ENCODE measurements at places on chromosomes 5 and 9.

DNA sequence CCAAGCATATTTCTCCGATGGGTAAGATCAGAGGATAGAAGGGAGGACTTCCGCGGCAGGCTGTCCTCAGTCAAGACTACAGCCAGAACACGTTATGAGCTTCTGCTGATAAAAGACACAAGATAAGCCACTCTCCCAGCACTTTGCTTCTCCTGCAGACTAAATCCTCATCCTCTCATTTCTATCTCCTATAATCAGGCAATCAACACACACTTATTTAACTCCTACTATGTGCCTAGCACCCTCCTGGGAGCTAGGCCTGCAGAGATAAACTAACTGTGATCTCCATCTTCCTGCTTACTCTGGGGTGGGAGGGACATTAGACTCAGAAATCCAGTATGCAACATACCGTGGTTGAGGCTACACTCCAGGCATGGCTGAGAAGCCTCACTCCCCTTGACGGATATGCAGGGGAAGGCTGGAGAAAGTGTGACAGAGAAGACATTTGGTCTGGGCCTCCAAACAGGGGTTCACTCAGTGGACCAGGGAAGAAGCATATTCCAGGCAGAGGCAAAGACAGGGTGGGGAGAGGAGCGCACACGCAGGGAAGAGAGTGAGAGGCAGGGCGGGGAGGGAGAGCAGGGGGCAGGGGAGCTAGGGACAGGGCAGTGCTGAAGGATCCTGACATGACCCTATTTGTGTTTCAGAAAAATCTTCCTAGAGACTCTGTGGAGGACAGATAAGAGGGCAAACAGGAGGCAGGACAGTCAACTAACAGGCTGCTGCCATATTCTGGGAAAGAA, 274.1 kb downstream of the DENND1A start:
- no peak for DNase-seq

GRCh38 chr5:62312036-62312435, 6.0 kb downstream of the KIF2A start:
- DNase-seq, result no peak

DNA sequence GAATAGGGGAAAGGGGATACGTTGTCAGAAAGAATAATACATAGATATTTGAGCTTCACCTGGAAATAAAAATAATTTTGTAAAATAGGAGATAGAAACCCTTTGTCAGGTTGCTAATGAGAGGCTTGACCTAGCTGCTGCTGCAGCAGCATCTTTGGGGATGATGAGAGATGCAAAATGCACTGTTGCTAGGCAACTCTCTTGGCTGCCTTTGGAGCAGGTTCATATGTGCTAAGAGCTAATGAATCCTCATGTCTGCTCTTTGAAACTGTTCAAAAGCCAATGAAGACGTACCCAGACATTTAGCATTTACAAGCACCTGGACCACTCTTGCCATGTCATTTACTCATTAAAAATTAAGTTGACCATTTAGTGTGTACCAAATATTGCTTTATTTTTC, 121.7 kb downstream of the FOCAD start:
- DNase-seq, result no peak

- no peak for DNase-seq
Observed at GRCh38 chr9:124853605-124854143, 414 bp downstream of the WDR38 start.

- no peak for DNase-seq
Observed at GRCh38 chr9:72952914-72953313, at the start of gene ALDH1A1. TSS of gene ALDH1A1 (minus strand) at chr9:72953053. CDS start at chr9:72953000, 53 bp downstream.

DNA sequence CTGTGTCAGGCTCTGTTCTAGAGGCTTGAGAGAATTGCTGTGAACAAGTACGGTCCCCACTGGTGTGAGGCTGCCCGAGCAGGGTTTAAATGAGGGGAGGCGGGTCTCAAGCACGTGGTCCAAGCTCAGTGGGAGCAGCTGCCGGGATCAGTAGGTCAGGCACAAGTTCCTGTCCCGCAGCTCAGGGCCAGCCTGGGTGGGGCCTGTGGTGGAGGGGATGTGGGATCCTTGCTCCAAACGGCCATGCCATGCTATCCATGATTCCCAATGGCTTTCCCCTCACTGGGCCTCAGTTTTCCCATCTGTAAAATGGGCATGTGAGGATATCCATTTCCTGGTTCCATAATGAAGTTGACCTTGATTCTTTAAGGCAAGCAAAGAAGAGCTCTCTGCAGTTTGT, 17.1 kb downstream of the OBP2B start:
- DNase-seq, result no peak

- no peak for DNase-seq
Observed at GRCh38 chr9:96158909-96159575, 142.9 kb downstream of the HSD17B3 start.

DNA sequence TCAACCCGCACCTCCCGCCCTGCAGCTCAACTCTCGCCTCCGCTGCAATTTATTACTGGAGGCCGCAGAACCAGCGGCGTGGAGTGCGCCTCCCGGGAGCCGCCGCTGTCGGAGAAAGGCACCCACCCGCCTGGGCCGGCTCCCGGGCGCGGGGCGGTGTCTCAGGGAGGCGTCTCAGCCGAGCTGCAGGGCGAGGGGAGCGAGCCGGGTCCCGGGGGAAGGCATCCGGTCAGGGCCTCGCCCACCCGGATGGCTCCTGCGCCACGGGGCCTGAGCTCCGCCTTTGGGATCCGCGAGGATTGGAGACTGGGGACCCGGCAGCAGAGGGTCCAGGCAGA, 32.9 kb downstream of the TSPAN17 start:
- no peak for DNase-seq

- DNase-seq, result no peak
Observed at GRCh38 chr9:18626046-18626698, 152.2 kb downstream of the ADAMTSL1 start.

GRCh38 chr9:68749579-68750159, 44.6 kb downstream of the PIP5K1B start:
- DNase-seq, result no peak

DNA sequence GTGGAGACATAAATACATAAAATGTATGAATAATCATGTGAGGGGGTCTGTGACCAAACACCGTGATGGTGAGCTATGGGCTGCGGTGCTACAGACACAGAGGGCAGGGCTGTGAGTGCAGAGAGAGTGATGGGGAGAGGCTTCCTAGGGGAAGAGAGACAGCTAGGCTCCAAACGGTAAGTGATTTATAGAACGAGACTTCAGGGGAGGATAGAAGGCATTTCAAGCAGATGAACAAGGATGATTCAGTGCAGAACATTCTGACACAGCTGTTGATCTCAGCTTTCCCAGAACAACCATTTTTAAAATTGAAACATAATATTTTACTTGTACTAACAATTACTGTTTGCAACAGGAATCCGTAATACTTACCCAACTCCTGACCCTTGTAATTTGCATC, 100.7 kb downstream of the GAS1 start:
- no peak for DNase-seq

DNA sequence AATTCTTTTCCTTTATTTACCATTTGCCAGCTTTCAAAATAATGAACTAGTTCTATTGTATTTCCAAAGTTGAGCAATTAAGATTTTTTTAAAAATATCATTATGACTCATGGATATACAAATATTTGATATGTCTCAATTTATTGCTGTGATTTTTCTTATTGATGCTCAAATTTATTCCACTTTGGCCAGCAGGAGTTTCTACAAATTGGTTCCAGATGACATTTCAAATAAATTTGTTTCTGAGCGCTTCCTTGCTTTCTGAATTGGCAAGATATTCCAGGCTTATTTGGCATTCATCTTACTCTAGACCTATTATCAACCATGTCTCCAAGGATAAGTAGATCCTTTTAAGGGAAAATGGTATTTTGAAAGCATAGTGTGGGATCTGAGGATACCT, 58.5 kb upstream of the TJP2 start:
- DNase-seq, result no peak

DNA sequence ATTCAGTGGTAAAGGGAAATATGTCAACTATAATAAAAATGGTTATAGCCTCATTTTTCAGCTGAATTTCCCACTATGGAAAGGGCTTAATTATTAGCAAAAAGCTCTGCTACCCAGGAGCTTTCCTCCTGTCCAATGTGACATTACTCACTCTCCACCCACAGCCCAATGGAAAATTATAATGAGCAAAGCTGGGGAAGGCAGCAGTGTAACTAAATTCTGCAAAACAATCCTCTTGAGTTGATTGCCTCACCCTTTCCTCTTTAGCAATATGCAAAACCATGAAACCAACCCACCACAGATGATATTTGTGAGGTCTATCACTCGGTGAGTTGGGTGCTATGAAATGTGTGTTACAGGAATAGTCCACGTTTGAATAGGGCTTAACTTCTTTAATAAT, 14.0 kb upstream of the PLPPR1 start:
- no peak for DNase-seq

- DNase-seq, result no peak
Observed at GRCh38 chr5:180724944-180725343, 14.9 kb downstream of the OR2Y1 start.

- no peak for DNase-seq
Observed at GRCh38 chr5:151063142-151063989, 17.5 kb downstream of the TNIP1 start.

DNA sequence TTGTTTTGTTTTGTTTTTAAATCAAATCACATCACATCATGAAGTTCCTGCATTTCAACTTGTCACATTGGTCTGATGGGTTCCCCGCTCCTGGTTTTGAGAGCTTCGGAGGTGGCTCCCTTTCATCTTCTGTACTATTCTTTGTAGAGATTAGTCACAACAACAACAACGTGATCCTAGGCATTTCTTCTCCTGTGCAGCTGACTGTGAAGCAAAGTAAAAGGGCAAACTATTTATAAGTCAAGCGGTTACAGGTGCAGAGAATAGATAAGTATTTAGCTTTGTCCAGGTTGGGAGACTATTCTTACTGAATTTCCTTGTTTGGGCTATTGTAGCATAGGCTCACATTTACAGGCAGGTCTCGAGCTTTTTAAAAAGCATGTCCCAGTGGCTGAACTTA, 197.7 kb upstream of the CDKN2B start:
- no peak for DNase-seq

- DNase-seq, result no peak
Observed at GRCh38 chr5:94830520-94830919, 212.1 kb downstream of the SLF1 start.

- no peak for DNase-seq
Observed at GRCh38 chr9:104746285-104746684, 1.2 kb upstream of the NIPSNAP3A start.

DNA sequence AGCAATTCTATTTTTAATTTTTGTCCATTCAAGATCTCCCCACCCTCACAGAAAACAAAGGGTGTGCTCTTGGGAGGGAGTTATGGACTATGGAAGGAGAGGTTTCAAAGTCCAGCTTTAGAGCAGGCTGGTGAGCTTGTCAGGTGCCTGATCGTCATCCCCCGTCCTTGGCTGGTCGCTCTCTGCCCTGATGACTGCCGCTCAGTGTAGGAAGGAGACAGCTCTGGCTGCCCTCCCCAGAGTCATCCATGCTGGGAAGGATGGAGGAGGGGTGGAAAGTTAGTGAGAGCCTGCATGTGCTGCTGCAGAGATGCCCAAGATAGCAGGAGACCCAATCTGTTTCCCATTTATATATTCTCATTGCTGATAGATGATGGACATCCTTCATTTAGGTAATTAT, 96.6 kb downstream of the NLN start:
- DNase-seq, result peak; percentile 11

GRCh38 chr9:135230817-135231520, 143.5 kb downstream of the OLFM1 start:
- DNase-seq, result no peak

GRCh38 chr5:107464416-107464815, 206.3 kb downstream of the EFNA5 start:
- no peak for DNase-seq

DNA sequence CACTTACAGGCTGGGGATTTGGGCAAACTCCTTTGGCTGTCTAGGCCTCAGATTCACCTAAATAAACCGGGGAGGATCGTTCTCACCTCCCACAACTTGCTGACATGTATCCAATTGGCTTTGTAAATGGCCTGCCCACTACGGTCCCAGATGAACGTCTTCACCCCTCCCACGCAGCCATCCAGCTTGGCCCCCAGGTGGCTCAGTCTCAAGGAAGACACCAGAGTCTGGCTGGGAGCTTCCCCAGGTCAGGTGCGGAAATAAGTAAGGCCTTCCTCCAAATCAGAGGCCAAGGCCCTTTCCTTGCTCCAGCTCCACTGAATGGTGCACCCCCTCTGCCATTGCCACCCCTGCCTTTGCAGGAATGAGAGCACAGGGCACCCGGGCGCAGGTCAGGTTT, 11.4 kb downstream of the CIZ1 start:
- no peak for DNase-seq

GRCh38 chr5:173505634-173506033, 110.8 kb downstream of the BOD1 start:
- no peak for DNase-seq

DNA sequence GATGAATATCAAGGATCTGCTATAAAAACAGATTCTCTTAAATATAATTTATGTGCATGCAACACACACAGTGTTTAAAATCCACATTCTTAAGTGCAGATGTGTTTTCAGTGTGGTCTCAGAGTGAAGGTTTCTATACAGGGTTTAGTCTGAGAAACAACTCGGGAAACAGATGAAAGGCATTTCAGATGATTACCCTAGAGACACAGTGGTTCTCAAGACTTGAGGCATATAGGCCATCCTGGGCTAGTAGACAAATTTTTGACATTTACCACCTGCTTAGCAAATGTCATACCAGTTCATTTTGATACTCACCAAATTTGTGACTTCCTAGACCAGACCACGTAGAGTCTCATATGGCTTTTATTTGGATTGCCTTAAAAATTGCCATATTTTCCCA, 216.5 kb downstream of the ARL15 start:
- no peak for DNase-seq

GRCh38 chr9:77453825-77454647, 194.1 kb downstream of the GNA14 start:
- DNase-seq, result no peak

- no peak for DNase-seq
Observed at GRCh38 chr5:174145821-174146220, 100.3 kb downstream of the NSG2 start.

GRCh38 chr9:5448461-5449435, 1.6 kb upstream of the CD274 start:
- no peak for DNase-seq

- no peak for DNase-seq
Observed at GRCh38 chr9:134213508-134213850, 49.1 kb upstream of the RNU6ATAC start.

DNA sequence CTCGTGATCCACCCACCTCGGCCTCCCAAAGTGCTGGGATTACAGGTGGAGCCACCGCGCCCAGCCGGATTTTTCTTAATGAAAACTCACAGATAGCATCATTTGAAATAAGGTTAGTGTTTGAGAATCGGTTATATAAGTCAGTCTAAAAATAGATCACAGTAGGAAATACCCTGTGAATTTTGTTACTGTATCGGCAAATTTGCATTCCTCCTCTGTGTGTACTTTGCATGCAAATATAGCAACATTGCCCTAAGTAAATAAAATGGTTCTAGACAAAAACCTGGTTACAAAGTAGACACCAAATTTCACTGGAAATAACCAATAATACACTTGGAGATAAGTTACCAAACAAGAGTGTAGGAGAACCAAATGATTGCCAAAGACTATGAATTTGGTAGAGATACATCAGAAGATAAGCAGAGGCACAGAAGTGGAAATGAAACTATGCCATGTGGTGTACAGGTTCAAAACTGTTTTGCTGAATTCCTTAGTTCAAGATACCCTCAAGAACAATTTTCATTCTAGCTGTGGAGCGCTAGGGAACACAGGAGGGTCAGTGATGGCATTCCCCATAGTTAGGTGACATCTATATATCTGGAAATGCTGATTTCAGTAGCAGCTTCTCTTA, 58.1 kb downstream of the ICE1 start:
- no peak for DNase-seq

All from HuH-7.5 (cell line).